Iris pigment epithelial cell (primary cell): ENCODE measurements at places on chromosomes 13 and 19.

GRCh38 chr19:35039881-35040825 lies 1.4 kb upstream of the HPN start:
- DNase-seq: no peak

- DNase-seq: no peak
Measured at GRCh38 chr19:44700547-44700946, 1.6 kb downstream of the CEACAM16 start.

- DNase-seq: no peak
Measured at GRCh38 chr19:4115050-4115817, 8.7 kb downstream of the MAP2K2 start.

DNA sequence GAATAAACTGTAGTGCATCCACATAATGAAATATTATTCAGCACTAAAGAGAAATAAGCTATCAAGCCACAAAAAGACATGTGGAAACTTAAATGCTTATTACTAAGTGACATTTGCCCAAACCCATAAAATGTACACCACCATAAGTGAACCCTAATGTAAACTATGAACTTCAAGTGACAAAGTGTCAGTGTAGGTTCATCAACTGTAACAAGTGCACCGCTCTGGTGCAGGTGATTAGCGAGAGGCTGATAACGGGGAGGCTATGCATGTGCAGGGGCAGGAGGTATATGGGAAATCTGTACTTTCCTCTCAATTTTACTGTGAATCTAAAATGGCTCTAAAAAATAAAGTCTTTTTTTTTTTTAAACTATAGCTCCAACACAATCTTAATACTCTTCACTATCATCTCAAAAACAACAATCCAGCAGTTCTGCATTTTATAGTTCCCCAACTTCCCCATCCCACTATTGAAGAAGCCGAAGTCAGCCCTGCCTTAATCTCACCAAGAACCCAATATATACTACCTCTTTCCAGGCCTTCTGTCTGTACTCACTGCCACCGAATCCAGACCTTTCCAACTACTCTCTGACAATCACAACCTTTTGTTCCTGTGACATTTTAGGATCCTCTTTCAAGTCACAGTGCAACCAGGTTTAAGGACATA lies 22.6 kb downstream of the ELF1 start:
- no peak for DNase-seq

GRCh38 chr13:21050288-21051197 lies 10.8 kb downstream of the LATS2 start:
- DNase-seq: peak; percentile 72

GRCh38 chr13:29039212-29039611 lies 219.1 kb downstream of the MTUS2 start:
- no peak for DNase-seq

- DNase-seq: no peak
Measured at GRCh38 chr19:31531326-31531725, 182.1 kb upstream of the TSHZ3 start.

DNA sequence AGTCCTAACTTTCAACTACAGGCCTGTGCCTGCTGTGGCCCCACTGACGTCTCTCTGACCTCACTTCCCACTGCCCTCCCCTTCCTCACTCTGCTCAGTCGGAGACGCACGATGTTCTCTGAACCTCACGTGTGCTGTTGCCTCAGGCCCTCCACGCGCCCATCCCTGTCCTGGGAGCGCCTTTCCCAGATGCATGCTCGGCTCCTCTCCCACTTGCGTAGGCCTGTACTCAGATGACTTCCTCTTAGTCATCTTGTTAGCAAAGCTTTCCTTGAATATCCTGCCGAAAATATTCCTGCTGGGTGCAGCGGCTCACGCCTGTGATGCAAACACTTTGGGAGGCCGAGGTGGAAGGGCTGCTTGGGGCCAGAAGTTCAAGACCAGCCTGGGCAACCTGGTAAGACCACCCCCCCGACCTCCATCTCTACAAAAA lies 9.3 kb upstream of the SYT5 start:
- peak; percentile 97 for DNase-seq

GRCh38 chr13:111973605-111974340 lies 93.2 kb upstream of the SOX1 start:
- DNase-seq: no peak

- DNase-seq: peak; percentile 81
Measured at GRCh38 chr19:12140545-12141404, 625 bp upstream of the ZNF20 start.

- DNase-seq: no peak
Measured at GRCh38 chr13:48315969-48316650, 12.6 kb downstream of the RB1 start.

GRCh38 chr19:17993076-17993813 lies 14.7 kb upstream of the ARRDC2 start:
- no peak for DNase-seq

DNA sequence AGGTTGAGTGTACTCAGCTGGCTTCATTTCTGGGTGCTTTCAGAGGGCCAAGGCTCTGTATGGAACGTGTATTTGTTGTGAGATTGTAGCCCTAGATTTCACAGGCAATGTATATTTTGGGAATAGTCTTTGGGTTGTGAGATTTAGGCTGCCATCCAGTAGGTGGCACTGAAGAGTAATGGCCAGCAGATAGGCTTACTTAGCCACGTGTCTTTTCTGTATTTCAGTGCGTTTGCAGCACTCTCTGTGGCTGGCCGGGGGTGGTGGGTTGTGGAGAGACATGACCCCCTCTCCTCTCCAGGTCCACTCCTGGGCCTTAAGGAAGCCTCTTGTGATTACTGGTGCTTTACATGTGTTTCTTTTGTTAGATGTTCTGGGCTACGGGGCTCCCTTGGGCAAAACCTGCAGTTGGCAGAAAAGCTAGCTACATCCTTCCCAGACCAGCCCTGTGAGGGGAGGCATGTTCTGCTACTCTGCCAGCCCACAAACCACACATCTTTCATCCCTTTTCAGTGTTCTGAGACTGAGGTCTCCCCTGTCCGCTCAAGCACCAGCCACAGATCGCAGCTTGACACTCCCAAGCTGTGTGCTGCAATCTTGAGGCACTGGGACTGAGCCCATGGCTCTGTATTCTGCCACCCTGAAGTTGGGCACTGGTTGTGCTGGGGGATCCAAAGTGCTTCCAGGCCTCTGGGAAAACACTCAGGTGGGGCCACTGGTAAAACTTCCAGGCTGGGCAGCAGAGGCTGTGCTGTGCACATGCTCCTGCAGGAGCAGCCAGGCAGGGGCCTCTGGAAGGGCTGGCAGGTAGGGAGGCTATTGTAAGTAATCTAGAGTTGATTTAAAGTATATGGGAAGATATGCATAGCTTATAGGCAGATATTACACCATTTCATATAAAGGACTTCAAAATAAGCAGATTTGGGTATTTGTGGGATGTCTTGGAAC lies 1096.8 kb upstream of the PCDH20 start:
- peak; percentile 23 for DNase-seq

DNA sequence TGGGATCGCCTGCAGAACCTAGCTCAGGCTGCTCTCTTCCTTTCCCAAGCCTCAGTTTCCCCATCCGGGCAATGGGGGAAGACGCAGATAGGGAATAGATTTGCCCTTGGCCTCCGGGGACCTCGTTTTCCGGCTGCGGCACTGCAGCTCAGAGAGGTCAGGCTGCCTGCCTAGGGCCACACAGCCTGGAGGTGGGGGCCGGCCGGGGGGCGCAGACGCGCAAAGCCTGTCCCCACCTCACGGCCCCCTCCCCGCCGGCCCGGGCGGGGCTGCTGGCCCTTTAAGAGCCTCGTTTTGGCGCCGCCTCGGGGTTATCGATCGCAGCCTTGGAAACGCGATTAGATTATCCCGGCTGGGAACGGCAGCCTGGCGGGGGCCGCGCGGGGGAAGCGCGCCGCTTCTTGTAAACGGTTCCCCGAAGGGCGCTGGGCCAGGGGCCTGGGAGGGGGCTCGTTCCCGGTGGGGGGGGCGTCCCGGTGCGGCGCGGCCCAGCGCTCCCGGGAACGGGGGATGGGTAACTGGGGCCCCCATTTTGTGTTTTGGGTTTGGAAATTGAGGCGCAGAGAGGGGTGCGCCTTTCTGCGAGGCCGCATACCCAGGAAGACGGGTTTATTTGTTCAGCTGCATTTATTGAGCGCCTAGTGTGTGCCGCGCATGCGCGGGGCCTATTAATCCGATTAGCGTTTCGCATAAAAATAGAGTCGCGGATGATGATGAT lies 23.4 kb upstream of the TCF3 start:
- DNase-seq: no peak

DNA sequence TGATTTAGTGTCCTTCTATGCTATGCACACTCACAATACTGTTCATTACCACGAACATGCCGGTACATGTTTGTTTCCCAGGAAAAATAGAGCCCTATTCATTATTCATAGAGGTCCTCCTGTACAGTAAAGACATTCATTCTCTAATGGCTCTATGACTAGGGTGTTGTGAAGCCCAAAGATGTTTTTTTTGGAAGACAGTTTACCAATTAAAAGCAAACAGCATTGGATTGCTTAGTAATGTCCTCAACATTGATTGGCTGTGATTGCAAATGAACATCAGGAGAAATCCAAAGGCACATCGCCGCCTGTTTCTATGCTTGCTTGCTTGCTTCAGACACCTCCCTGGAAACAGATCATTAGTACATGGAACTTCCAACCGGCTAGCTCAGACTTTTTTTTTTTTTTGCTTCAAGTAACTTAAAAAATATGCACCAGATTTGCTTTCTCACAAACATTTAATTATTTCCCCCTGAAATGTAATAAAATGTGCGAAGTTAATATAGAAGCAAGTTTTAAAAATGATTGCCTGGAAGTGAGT lies 8.8 kb upstream of the GPC6 start:
- no peak for DNase-seq

- no peak for DNase-seq
Measured at GRCh38 chr13:101354895-101355294, 61.4 kb downstream of the NALCN start.

DNA sequence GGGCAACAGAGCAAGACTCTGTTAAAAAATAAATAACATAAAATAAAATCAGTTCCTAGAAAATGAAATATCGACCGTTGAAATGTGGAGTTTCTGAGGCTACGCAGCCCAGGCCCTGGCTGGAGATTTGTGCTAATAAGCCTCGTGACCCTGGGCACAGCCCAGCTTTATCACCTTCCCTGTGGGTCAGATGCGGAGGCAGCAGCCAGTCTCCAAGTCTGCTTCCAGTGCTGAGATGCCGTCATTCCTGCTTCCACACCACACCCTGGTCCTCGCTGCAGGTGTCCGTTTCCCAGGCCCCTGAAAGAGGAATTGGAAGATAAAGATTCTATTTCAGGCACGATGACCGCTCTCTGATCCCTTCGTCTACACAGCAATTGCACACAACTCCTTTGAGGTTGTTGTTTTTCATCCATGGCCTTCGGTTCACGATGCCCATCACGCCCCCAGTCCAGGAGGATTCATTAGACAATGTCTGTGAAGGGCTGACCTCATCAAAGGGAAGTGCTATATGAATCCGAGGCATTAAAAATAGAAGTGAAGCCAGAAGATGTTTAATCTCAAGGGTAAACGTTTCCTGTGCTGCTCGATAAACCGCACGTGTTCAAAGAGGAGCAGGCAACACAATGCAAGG lies 48.3 kb upstream of the ATP11A start:
- DNase-seq: no peak

DNA sequence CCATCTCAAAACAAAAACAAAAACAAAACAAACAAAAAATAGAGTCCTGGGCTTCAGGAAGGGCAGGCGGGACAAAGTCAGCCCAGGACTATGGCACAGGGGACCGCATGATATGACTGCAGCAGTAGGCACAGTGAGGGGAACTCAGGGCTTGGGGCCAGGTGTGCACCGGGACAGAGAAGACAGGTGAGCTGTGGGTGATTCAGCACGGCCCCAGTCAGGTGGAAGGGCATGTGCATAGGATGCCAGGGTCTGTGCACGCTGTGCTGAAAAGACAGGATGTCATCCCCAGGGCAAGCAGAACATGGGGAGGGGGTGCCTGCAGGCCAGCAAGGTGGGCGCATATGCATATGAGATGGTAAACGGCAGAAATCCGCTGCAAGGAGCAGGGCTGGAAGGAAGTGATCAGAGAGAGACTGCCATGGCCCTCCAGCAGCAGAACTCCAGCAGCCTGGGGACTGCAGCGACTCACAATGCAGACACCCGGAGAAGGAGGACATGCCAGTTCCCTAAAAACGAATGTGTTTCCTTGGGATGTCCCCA lies 15.0 kb downstream of the EPS15L1 start:
- DNase-seq: no peak

GRCh38 chr13:67642657-67643056 lies 412.5 kb upstream of the PCDH9 start:
- no peak for DNase-seq

- DNase-seq: no peak
Measured at GRCh38 chr19:20273951-20274570, 107.0 kb downstream of the ZNF486 start.

- DNase-seq: no peak
Measured at GRCh38 chr13:74743992-74744391, 609.8 kb upstream of the KLF12 start.

- DNase-seq: peak; percentile 59
Measured at GRCh38 chr19:40523322-40524047, 53.2 kb upstream of the SHKBP1 start.

- no peak for DNase-seq
Measured at GRCh38 chr13:50761406-50761805, 82.1 kb downstream of the DLEU7 start.

- peak; percentile 71 for DNase-seq
Measured at GRCh38 chr13:109698779-109699178, 87.6 kb downstream of the IRS2 start.

GRCh38 chr13:34942732-34943435 lies 814 bp downstream of the NBEA start:
- DNase-seq: no peak

GRCh38 chr13:98384739-98385138 lies 192.2 kb downstream of the STK24 start:
- DNase-seq: peak; percentile 90

- DNase-seq: no peak
Measured at GRCh38 chr13:99197117-99197651, 3.5 kb upstream of the UBAC2 start.

DNA sequence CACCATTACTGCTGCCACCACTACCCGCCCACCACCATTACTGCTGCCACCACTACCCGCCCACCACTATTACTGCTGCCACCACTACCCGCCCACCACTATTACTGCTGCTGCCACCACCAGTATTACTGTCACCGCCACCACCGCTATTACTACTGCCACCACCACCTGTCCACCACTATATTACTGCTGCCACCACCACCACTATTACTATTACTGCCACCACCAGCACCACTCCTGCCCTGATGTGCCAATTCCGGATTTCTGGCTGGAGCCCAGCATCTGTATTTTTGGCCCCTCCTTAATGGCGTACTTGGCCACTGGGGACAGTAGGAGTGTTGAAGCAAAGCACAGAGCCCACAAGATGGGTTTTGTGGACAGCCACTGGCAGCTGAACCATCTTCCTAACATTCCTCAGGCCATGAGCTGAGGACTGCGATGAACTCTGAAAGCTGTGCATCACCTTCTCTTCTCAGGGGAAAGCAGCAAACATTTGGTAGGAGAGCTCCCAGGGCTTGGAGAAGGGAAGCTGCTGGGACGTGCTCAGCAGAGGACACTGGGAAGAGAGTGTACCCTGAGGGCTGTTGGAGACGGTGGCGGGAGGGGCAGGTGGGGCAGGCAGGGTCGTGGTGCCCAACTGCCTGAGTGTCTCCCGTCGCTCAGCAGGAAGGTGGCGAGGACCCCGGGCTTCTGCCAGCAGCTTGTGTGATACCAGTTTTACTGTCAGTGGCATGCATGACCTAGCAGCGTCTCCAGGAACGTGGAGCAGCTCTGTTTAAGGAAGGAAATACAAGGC lies 23.0 kb downstream of the CUL4A start:
- DNase-seq: no peak

GRCh38 chr19:10305139-10305806 lies 4.3 kb downstream of the ZGLP1 start:
- DNase-seq: peak; percentile 54

- no peak for DNase-seq
Measured at GRCh38 chr13:25927932-25928331, 123.9 kb downstream of the SHISA2 start.

- DNase-seq: no peak
Measured at GRCh38 chr13:97069050-97069815, 75.0 kb upstream of the OXGR1 start.
